ENCODE measurements at places on chromosomes 3 and 15.

DNA sequence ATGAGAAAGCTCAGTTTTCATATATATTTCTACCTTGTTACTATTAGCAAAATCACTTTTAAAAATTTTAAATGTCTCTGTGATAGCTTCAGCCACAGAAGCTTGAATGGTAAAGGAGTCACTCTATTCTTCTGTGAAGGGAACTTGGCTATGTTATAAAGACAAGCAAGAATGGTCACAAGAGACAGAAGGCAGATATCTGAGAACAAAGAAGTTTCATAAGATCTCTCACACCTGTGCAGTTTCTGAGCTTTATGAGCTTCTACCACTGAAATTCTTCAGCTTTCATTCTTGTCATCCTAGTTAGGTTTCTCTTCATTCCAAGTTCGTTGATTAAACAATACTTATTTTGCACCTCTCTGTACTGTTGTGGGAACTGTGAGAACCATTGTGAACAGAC, 853.4 kb downstream of the IGSF11 start:
- ATAC-seq: no peak

GRCh38 chr15:36589971-36590370, 10.5 kb downstream of the CDIN1 start:
- no peak for ATAC-seq

DNA sequence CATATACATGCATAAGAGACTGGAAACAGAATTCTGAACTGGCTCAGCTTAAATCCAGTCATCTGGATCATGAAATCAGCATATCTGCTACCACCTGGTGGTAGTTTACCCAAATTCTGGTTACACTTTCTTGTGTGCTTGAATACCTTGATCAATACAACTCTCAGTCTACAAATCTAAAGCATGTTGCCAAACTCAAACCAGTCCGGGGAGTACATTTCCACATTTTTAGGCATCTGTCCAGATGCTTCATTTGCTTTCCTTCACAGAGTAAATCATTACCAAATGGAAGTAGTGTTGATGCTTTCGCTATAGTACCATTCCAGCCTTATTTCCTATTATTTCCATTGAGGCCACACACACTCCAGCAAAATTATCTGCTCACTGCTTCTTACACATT, 126.4 kb downstream of the P2RY1 start:
- no peak for ATAC-seq

- no peak for ATAC-seq
Measured at GRCh38 chr3:159739969-159740368, 248.7 kb upstream of the IL12A start.

DNA sequence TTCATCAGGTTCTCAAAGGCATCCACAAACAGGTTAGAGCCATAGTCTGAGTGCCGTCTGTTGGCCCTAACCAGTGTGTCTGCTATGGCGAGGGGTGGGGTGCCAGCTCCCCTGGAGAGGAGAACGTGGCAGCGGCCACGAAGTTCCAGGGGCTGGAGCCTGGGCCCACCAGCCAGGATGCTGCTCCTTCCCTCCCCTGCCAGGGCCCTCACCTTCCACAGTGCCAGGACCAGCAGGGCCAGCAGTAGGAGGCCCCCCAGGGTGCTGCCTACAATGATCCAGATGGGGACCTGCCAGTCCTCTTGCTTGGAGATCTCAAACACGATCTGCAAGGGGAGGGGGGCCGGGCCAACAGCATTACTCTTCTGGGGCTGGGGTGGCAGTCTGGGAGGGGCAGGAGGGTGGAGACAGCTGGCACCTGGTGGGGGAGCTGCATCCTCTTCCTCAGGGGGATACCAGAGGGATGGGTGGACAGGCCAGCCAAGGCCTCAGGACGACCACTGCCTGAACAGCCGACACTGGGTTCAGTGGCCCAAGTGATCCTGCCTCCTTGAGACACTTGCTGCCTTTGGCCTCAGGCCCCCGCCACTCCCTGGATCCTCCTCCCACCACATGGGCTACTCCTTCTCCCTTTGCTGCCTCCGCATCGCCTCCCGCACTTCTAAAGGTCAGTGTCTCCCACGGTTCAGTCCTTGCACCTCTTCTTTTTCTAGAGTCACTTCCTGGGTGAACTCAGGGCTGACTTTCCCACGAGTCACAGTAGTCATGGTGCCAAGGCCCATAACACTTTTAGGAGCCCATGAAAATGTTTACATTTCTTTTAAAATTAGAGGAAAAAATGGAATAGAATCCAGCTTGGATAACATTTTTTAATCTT, 26.3 kb downstream of the FEM1B start:
- ATAC-seq: no peak

GRCh38 chr3:126773783-126774182, 69.7 kb downstream of the CHCHD6 start:
- no peak for ATAC-seq

- peak; percentile 97 for ATAC-seq
Measured at GRCh38 chr3:188197388-188197847, 43.5 kb downstream of the LPP start.

- no peak for ATAC-seq
Measured at GRCh38 chr3:170750478-170750830, 119.5 kb downstream of the RPL22L1 start.

DNA sequence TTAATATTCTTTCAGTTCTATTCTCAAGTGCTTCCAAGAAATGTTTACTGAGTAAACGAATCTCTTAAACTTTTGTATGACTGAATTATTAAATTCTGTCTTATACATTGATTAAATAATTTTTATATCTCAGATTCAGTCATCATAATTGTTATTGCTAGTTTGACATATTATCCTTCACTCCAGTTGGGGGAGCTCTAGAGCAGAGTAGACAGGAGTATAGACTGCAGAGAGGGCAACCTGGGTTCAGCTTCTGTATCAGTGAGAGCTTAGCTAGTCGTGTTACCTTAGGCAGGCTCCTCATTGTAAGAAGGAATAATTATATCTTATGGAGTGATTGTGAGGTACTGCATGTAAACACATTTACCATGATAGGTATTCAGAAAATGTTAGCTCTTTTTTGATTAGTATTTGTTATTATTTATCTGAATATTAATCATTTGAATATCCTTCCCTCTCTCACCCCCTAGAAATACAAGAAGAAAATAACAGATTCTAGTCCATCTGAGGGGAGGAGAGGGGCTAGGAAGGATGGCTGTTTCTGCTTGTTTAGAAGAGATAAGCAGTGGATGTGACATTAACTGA, 31.0 kb upstream of the ZCWPW2 start:
- ATAC-seq: peak; percentile 66

- no peak for ATAC-seq
Measured at GRCh38 chr15:88702983-88703382, 64.2 kb downstream of the ISG20 start.
